ENCODE measurements at places on chromosomes 16 and 17.
A peak's percentile ranks its signal among the peaks of the same experiment; 100 is the strongest.

- no peak for DNase-seq
Observed at GRCh38 chr16:1916640-1916990, 1.6 kb downstream of the HS3ST6 start.

- DNase-seq, result no peak
Observed at GRCh38 chr17:40112191-40112711, 9.5 kb upstream of the MSL1 start.

DNA sequence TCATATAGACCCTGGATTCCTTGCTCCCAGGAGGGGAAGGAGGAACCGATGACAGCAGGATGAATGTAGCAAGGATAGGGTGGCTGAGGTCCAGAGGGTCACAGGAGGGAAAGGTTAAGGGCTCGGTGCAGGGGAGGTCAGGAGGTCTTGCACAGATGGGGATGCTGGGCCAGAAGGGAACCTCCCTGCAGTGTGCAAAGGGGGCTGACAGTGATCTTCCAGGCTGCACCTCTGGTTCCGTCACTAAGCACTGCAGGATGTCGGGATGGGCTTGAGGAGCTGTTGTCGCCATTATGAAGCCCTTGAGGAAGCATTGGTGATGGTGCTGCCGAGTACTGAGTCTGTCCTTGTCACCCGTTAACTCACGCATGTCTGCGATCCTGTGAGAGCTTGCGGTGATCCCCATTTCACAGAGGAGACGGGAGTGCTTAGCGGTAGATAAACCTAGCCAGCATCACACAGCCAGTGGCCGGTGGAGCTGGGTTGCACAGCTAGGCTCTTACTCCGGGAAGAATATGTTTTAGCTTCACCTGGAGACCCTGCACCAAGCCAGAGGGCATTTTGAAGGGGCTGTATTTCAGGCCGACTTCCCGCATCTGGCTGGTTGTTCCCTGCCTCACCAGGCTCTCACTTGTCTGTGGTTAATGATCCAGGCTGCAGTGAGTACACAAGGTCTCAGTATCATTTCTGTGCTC, 120.4 kb downstream of the SNX29 start:
- DNase-seq, result no peak

DNA sequence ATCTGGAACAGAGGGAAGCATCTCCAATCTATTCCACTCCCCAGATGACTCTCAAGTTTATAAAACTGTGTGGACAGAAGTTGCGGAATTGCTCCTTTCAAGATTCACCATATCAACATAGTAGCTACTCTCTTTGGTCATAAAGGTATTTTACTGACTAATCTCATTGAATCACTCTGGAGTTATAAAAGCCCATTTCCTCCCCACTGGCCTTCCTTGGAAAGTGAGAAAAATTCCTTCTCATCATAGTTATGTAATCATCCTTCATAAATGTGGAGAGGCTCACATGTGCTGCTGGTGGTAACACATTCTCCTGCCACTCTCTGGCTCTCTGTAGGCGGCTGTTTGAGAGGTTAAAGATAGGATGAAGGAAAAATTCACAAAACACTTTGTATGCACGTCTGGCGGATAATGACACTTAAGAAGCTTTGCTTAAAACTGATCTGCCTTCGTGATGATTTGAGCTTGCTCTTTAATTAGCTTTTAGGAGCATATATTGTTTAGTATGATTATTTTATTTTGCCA, 1034.0 kb upstream of the EEF2KMT start:
- no peak for DNase-seq

DNA sequence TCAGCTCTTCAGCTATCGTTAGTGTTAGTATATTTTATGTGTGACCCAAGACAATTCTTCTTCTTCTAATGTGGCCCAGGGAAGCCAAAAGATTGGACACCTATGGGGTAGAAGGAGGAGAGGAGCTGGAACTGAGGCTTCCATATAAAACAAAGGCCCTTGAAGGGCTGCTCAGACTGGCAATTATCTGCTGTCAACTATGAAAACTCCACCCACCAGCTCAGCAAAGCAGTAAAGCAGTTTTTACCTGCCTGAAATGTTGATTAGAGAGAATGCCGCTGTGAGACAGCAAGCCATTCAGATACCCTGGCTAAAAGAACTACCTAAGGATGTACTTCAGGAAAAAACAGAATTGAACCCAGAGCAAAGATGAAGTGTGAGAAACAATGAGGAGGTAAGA, 45.9 kb upstream of the GNAO1 start:
- DNase-seq, result no peak

DNA sequence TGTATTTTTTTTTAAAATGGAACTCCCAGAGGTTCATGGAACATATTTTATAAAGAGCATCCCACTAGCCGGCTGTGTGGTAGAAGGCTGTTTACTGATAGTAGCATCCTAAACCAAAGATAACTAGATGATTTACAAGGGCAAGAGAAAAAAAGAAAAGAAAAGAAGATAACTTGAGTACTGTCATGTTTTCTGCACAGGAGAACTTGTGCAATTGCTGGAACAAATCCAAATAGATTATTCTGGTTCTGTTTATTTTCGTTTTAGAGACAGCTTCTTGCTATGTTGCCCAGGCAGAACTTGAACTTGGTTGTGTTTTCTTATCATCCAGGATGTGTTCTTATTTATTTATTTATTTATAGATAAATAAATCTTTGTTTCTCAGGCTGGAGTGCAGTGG, 20.9 kb upstream of the PPM1D start:
- DNase-seq, result no peak

GRCh38 chr16:86529160-86529559, 18.8 kb downstream of the FOXF1 start:
- DNase-seq, result no peak

GRCh38 chr17:17675925-17676534, 5.2 kb upstream of the RAI1 start:
- DNase-seq, result no peak

- DNase-seq, result no peak
Observed at GRCh38 chr17:56395787-56396186, 197.7 kb upstream of the NOG start.

- no peak for DNase-seq
Observed at GRCh38 chr17:6596941-6597340, 40.6 kb upstream of the PITPNM3 start.

- DNase-seq, result no peak
Observed at GRCh38 chr16:67302970-67303369, 23.6 kb downstream of the KCTD19 start.

GRCh38 chr17:63039342-63039741, 73.3 kb downstream of the TANC2 start:
- DNase-seq, result no peak

DNA sequence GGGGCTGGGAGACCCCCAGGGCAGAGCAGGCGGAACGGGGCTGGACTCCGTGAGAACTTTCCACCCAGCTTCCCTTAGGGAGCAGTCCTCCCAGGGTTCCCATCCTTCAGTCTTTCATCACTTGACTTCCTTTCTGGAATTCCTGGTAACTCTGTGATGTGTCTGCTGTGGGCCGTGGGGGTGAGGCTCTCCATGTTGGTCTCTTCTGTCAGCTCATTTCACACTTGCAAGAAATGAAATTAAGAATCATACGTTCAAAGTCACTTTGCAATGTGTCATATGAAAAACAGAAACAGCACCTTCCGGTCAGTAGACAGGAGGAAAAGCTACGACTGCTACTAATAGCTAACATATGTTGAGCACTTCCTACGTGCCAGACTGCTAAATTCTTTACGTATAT, 5.4 kb upstream of the BBS2 start:
- DNase-seq, result no peak

GRCh38 chr16:4966736-4967453, 8.8 kb downstream of the SEC14L5 start:
- no peak for DNase-seq

- DNase-seq, result no peak
Observed at GRCh38 chr16:57999971-58000705, at the start of gene ZNF319. ZNF319 (minus strand) TSS chr16:58000672; CDS start chr16:57998265, 2,407 bp downstream.

GRCh38 chr17:44978807-44979206, 10.7 kb upstream of the C1QL1 start:
- DNase-seq, result no peak

GRCh38 chr16:81405702-81406113, 38.9 kb upstream of the CMIP start:
- no peak for DNase-seq

GRCh38 chr16:22220714-22221113, 14.6 kb downstream of the EEF2K start:
- DNase-seq, result no peak

DNA sequence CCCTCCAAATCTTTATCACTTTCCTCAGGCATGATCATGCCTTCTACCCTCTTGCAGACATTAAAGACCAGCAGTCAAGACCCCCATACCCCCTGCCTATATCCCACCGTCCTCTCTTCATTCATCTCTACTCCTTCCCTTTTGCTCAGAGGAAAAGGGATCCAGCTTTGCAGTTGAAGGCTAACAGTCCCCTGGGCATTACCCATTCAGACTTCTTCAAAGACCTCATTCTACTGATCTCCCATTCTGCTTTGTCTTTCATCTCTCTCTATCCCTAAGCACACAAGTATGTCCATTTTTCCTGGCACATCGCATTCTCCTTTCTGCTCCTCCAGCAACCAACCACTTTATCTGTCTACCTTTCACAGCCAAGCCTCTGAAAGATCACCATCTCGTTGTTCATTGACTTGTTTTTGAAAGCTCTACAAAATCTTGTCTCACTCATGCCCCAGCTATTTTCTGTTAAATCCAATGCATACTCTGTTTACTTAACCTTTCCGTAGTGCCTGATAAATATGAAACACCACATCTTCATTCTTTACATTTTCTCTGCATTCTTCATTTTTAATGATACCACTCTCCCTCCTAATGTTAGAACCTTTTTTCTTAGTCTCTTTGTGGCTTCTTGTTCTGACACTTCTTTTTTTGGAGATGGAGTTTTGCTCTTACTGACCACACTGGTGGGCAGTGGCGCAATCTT, 14.1 kb upstream of the LCMT1 start:
- no peak for DNase-seq

DNA sequence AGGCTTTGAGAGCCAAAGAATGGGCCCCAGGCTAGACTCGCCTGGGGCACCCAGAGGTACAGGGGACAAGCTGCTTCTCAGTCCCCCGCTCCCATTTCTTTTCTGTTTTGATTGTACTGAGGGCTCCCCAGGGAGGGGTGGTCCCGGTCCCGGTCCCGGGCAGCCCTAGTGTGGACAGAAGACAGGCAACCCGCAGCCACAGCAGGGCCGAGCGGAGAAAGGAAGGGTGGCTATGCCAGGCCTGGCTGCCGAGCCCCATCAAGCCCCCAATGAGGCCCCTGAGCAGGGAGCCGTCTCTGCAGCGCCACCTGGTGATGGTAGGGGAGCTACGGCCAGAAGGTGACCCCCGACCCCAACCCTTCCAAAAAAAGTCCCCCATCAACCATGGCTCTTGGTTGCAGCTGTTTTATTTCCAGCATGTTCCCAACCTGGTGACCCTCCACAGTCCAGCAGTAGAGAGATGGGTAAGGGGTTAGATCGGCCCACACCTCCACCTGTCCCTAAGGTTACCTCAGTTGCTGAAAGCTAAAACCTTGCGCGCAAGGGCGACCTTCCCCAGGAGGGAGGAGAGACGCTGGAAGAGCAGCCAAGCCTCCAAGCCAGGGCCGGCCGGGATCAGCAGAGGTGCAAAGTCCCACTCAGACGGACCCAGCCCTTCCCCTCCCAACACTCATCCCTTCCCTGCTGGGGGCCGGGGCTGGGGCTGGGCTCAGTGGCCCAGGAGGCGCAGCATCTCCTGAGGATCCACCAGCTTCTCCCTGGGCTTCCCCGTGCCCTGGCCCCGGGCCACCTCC, 2.6 kb upstream of the GRIN2C start:
- DNase-seq, result peak; percentile 64

DNA sequence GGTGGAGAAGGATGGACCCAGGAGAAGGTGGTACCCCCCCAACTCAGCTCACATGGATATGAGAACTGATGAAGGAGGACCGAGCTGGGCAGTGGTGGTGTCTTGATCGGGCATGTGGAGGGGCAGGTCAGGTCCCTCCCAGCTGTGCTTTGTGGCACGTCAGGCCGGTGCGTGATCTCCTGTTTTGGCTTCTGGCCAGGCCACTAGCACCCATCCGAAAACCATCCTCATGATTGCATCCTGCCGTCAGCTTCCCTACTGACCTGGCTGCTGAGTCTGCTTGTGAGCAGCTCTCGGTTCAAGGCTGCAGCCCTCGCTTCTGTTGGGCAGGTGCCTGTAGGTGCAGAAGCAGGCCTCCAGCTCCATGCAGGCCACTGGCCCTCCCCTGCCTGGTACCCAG, 53.1 kb downstream of the PLD6 start:
- no peak for DNase-seq

DNA sequence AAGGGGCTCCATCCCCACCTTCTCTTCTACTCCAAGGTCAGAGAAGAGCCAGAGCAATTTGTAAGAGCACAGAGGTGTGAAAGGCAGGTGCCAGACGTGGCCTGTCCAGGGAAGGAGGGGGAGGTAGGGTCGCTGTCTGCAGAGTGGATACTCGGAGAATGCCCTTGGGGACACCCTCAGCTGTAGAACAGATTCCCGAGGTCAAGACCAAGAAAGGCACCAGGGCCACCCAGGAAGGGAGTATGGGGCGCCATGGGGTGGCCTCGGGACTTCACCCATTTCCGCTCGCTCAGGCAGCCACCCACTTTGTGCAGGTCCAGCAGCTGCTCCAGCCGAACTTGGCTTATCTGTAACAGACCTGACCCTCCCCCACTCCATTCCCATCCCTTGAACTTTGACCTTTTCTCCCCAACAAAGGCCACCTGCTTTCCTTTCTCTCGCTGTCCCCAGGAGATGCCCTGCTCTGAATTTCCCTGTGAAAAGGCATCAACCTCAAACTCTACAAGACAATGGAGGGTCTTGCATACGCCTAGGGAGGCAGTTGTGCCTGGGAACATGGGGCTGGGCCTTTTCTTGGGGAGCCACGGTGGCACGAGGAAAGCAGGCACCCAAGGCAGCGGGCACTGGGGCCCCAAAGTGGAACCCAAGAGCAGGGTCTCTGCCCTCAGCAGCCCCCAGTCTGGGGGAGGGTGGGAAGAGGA, 11.3 kb upstream of the AXIN2 start:
- no peak for DNase-seq

DNA sequence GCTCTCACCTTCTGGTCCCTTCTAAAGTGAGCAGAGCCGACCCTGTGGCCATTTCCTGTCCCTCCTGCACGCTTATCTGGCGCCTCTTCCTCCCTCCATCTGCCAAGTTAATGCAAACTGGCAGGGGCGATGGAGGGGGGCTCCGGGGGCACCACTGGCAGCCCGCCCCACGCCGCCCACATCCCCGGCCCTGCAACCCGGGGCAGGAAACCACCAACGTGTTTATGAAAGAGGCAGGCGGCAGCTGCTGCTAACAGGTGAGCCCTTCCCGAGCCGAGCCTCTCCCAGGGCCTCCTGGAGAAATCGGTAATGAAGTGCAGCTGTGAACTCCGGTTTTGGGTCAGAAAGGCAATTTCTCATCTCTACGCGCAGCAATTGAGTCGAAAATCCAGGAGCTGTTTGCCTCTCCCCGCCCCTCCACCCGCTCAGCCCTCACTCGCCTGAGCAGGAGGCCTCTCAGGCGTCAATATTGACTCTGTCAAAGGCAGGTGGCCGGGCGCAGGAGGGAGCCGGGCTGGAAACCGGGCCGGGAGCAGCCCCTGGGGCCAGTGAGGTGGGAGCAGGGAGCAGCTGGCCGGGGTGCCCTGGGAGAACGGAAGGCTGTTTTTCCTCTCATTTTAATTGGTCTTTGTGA, 164.4 kb upstream of the GSE1 start:
- peak; percentile 78 for DNase-seq

GRCh38 chr16:49292413-49292812, 10.8 kb upstream of the CBLN1 start:
- DNase-seq, result no peak

- no peak for DNase-seq
Observed at GRCh38 chr17:39236981-39237441, 11.3 kb upstream of the STAC2 start.
